Transverse colon (tissue), 4 donors: ENCODE measurements at places on chromosomes 7 and 10. TPM values are rescaled to one million over a fixed set of nuclear protein-coding genes. Genes with fewer than 3 reads are reported as not detected.

GRCh38 chr10:62183442-62183841 lies 85.2 kb downstream of the RTKN2 start:
- H3K4me1 ChIP-seq: no peaks in the 10 kb centered on the region
- no peaks in the 10 kb centered on the region for H3K27me3 ChIP-seq
- H3K4me3 ChIP-seq: no peak overlapping the region
- H3K27ac ChIP-seq: no peak overlapping the region
- H3K36me3 ChIP-seq: no peaks in the 10 kb centered on the region
- DNase-seq: no peak

HGF gene
- 2.2 TPM for total RNA-seq

- no peak overlapping the region for H3K27ac ChIP-seq
- DNase-seq: no peak
- H3K36me3 ChIP-seq: no peaks in the 10 kb centered on the region
- H3K27me3 ChIP-seq: no peaks in the 10 kb centered on the region
- no peaks in the 10 kb centered on the region for H3K4me1 ChIP-seq
These were observed 159.1 kb downstream of the CCDC71L start for GRCh38 chr7:106501605-106502580.

DNA sequence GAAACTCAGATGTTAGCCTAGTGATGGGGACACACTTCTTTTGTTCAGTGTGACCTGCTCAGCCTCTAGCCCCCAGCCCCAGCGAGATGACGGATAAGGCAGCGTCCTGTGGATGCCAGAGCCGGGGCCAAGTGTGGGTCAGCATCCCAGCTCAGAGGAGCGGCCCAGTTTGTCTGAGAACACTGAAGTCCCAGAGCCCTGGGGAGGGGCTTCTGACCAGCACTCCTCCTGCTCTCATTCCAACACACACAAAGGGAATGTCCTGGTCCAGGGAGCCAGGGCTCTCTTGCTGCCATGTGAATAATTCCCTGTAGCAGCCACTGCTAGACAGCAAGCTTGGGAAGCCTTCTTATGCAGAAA lies 4.5 kb upstream of the ATP6V0E2 start:
- no peak for DNase-seq
- H3K36me3 ChIP-seq: no peaks in the 10 kb centered on the region
- H3K4me1 ChIP-seq: peaks cover 14% of the 10 kb centered on the region
- H3K27ac ChIP-seq: no peak overlapping the region

- H3K36me3 ChIP-seq: no peaks in the 10 kb centered on the region
- H3K4me1 ChIP-seq: no peaks in the 10 kb centered on the region
- no peak overlapping the region for H3K27ac ChIP-seq
These were observed 281.4 kb upstream of the NFE2L3 start for GRCh38 chr7:25870574-25870973.

- no peak for DNase-seq
- H3K27ac ChIP-seq: peak overlapping the region; percentile 63
- peaks cover 5% of the 10 kb centered on the region for H3K4me1 ChIP-seq
- H3K27me3 ChIP-seq: no peaks in the 10 kb centered on the region
- H3K36me3 ChIP-seq: no peaks in the 10 kb centered on the region
These were observed 12.9 kb upstream of the VIM start for GRCh38 chr10:17214971-17215781.

GRCh38 chr10:44253769-44254462 lies 131.0 kb downstream of the CXCL12 start:
- H3K27me3 ChIP-seq: no peaks in the 10 kb centered on the region
- peaks cover 10% of the 10 kb centered on the region for H3K4me1 ChIP-seq
- no peak overlapping the region for H3K27ac ChIP-seq
- H3K36me3 ChIP-seq: no peaks in the 10 kb centered on the region

CPED1 gene
- total RNA-seq: 13.3 TPM

DNA sequence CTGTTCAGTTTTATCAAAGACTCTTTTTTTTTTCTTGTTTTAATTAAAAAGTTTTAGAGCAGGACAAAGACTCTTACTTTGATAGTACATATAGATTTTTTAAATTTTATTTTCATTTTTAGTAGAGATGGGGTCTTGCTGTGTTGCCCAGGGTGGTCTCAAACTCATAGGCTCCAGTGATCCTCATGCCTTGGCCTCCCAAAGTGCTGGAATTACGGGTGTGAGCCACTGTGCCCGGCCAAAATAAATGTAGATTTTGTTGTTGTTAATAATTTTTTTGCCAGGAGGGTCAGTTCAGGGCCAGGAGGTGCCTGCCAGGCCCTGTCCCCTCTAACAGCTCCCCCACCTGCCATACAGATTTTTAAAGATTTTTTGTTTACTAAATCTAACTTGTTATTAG lies 17.0 kb downstream of the DENND10 start:
- no peaks in the 10 kb centered on the region for H3K4me1 ChIP-seq
- no peaks in the 10 kb centered on the region for H3K27me3 ChIP-seq
- no peak for DNase-seq
- peaks cover 54% of the 10 kb centered on the region for H3K36me3 ChIP-seq

DYNC1I1 gene
- total RNA-seq: 37.0 TPM

DNA sequence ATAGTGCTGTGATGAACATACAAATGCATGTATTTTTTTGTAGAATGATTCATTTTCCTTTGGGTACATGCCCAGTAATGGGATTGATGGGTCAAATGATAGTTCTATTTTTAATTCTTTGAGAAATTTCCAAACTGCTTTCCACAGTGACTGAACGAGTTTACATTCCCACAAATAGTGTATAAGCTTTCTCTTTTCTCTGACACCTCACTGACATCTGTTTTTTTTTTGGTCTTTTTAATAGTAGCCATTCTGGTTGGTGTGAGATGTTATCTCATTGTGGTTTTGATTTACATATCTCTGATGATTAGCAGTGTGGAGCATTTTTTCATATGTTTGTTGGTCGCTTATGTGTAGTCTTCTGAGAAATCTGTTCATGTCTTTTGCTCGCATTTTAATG lies 195.0 kb upstream of the AGK start:
- no peaks in the 10 kb centered on the region for H3K4me1 ChIP-seq
- no peak overlapping the region for H3K4me3 ChIP-seq
- H3K27ac ChIP-seq: no peak overlapping the region
- no peaks in the 10 kb centered on the region for H3K36me3 ChIP-seq
- no peak for DNase-seq

PCDH15 gene
- 0.48 TPM for total RNA-seq

PDE6C gene
- total RNA-seq: not detected

DNA sequence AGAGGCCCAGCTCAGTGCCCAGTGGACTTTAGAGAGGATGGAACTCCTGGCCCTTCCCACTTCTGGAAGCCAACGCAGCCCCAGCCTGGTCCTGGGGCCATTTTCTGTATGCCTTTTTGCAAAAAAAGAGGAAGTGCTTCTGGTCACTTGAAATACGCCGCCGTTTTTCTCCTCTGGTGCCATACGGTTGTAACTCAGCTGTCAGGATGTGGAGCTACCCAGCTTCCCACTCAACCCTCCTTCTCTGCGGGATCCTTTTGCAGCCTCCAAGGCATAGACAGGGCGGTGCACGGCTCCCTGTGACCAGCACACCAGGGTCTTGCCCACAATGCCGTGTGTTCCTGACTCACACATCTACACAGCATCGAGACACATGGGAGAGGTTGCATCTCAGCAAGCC lies 369.6 kb downstream of the TCERG1L start:
- H3K27ac ChIP-seq: no peak overlapping the region
- H3K36me3 ChIP-seq: no peaks in the 10 kb centered on the region
- no peaks in the 10 kb centered on the region for H3K27me3 ChIP-seq

- H3K4me1 ChIP-seq: no peaks in the 10 kb centered on the region
- no peaks in the 10 kb centered on the region for H3K36me3 ChIP-seq
- no peak overlapping the region for H3K27ac ChIP-seq
These were observed 61.7 kb upstream of the PAX2 start for GRCh38 chr10:100683545-100684300.

GRCh38 chr7:142669074-142669654 lies 80.1 kb upstream of the PRSS1 start:
- no peaks in the 10 kb centered on the region for H3K4me1 ChIP-seq
- no peak overlapping the region for H3K4me3 ChIP-seq
- no peak overlapping the region for H3K27ac ChIP-seq

PRF1 gene
- total RNA-seq: 0.80 TPM

- H3K4me3 ChIP-seq: no peak overlapping the region
- no peaks in the 10 kb centered on the region for H3K4me1 ChIP-seq
- H3K27me3 ChIP-seq: no peaks in the 10 kb centered on the region
- no peaks in the 10 kb centered on the region for H3K36me3 ChIP-seq
- H3K27ac ChIP-seq: peak overlapping the region; percentile 3
These were observed 27.7 kb upstream of the NRBF2 start for GRCh38 chr10:63105225-63106110.

DNA sequence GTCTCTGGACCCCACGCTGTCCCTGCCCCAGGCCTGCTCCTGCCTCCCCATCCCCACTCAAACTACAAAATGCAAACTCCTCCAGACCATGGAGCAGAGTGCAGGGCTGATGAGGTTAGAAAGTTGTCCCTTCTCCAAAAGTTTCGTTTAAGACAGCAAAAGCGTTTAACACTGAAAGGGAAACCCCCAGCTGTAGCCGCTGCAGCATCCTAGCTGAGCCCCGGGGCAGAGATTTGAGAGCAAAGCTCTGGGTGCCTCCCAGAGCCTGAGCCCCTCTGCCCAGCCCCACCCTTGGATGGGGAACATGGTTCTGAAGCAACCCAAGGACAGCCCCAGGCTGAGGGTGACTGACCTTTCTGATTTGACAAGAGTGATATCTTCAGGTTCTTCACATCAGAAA lies 52.8 kb upstream of the ENO4 start:
- peaks cover 15% of the 10 kb centered on the region for H3K27me3 ChIP-seq
- DNase-seq: no peak
- H3K27ac ChIP-seq: no peak overlapping the region
- no peak overlapping the region for H3K4me3 ChIP-seq

DNA sequence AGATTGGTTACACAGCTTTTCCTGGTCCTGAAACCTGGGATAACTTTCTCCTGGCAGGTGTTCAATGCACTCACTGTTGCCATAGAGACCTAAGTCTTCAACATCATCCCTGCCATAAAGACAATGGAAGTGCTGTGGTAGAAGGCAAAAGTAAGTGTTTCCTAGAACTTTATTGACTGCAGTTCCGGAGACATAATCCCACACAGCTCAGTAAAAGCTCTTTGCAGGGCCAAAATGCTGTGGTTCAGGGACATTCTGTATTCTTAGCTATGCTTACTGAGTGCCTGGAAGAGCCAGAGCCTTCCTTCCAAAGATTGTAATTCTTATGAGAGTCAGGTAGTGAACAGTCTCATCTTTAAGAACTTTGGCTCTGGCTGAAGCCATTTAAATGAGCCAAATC lies 5.3 kb downstream of the WIPF3 start:
- H3K4me1 ChIP-seq: peaks cover 15% of the 10 kb centered on the region
- no peak overlapping the region for H3K4me3 ChIP-seq
- no peaks in the 10 kb centered on the region for H3K36me3 ChIP-seq

INPP5F gene
- 14.5 TPM for total RNA-seq

DENND11 gene
- 43.8 TPM for total RNA-seq

PHYH gene
- 54.3 TPM for total RNA-seq

DNA sequence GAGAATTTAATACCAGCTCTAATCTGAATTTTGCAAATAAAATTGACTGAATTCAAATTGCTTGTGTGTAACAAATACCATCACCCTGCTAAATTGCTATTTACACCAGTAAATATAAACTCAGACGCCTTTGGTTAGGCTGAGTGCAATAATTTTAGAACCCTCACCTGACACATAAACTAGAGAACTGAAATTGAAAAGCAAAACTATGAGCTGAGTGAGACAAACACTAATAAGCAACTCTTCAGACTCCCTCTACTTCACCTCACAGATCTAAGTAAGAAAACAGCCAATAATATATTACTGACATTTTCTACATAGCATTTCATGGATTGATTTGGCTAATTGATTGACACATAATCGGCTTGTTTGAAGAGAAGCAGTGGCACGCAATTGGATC lies 621.2 kb downstream of the REEP3 start:
- no peak overlapping the region for H3K4me3 ChIP-seq
- no peak for DNase-seq
- H3K27me3 ChIP-seq: no peaks in the 10 kb centered on the region
- H3K36me3 ChIP-seq: no peaks in the 10 kb centered on the region
- H3K27ac ChIP-seq: no peak overlapping the region
- no peaks in the 10 kb centered on the region for H3K4me1 ChIP-seq

- H3K36me3 ChIP-seq: no peaks in the 10 kb centered on the region
- H3K27ac ChIP-seq: peak overlapping the region; percentile 89
- H3K4me3 ChIP-seq: peak overlapping the region; percentile 87
- peaks cover 56% of the 10 kb centered on the region for H3K27me3 ChIP-seq
These were observed 1.1 kb upstream of the EGR2 start for GRCh38 chr10:62817121-62817765.

GRCh38 chr7:91055219-91055618 lies 209.0 kb upstream of the FZD1 start:
- H3K4me1 ChIP-seq: no peaks in the 10 kb centered on the region
- no peak overlapping the region for H3K27ac ChIP-seq
- H3K4me3 ChIP-seq: no peak overlapping the region

DBF4 gene
- total RNA-seq: 11.3 TPM

DNA sequence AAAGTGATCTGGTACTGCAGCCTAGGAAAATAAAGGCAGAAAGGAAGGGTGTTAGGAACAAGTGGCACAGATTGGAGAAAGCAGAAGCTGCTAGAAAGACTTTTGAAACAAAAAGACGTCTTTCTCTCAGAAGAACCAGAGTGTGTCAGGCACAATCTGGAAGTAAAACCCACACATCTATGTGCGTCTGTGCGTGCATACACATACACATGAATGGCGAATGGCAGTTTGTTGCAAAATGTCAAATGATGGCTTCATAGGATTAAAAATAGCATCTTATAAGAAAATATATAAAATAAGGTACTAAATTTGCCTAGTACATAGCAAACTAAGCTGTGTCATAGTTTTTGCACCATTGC lies 246.3 kb downstream of the CDK14 start:
- no peaks in the 10 kb centered on the region for H3K36me3 ChIP-seq
- H3K4me1 ChIP-seq: no peaks in the 10 kb centered on the region

DNA sequence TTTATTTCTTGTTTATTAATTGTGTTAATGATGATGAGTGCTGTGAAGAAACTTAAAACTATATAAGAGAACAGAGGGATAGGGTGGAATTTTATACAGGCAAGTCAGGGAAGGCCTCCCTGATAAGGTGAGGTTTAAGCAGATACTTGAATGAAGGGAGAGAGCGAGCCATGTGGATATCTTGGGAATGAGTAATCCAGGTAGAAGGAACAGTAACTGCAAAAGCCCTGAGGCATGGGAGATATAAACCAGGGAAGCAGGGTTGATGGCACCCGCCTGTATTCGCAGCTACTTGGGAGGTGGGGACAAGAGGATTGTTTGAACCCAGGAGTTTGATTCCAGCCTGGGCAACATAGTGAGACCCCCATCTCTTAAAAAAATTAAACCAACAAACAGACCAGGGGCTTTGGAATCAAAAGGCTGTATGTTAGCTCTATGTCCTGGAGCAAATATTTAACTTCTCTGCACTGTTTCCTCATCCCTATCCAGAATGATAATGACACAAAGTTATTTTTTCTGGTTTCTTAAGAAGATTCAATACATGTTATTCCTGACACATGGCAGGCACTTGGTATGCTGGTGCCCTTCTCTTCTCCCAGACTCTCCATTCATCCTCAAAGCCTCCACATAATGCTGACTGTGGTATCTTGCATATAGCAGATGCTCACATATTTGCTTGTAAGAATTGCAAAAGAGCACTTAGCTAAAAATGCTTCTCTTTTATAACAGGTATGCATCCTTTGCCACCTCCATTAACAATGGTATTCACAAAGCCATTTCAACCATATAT lies 169.3 kb downstream of the CHN2 start:
- H3K27ac ChIP-seq: no peak overlapping the region

SPAG6 gene
- total RNA-seq: not detected

UPK3BL1 gene
- 92.0 TPM for total RNA-seq
